Cortex of kidney (tissue), 1 donor: ENCODE measurements at places on chromosomes 1 and 21.

- no peak for DNase-seq
These were observed 101.4 kb upstream of the C1orf174 start for GRCh38 chr1:4001461-4001860.

- no peak for DNase-seq
These were observed 65.9 kb downstream of the MACF1 start for GRCh38 chr1:39270368-39270767.

DNA sequence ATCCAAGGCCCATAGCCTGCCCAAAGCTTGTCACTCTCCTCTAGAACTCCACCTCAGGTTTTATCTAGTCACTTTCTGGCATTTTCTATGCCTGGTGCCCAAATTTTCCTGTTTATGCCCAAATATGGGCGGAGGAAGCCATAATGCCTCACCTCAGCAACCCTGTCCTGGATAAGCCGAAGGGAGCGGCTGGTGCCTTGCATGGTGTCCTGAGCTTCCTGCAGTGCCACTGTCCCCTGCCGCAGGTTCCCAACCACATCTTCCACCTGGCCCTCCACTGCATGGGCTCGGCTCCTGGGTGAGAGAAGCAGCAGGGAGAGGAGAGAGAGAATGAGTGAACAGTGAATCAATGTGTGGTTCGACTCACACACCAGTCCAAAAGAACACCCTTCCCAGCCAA, 34.2 kb downstream of the CAMK1G start:
- no peak for DNase-seq

- DNase-seq, result no peak
These were observed 25.2 kb downstream of the COL6A1 start for GRCh38 chr21:46006547-46007491.

DNA sequence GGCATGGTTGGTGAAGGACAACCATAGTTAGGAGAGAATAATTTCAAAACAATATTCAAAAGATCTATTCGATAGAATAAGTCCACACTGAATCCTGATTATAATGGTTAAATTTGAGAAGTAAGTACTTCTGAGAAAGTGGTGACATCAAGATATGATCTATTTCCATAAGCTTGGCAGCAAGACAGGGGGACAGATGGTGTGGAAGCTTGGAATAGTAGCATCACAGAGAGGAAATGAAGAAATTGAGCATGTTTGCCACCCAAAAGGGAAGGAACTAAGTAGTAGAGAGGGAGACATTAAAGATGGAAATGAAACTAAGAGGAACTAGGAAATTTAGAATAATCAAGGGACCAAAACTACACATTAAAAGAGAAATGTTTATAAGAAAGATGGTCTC, 94.5 kb downstream of the OLFM3 start:
- DNase-seq, result no peak

- DNase-seq, result no peak
These were observed 18.6 kb downstream of the TMEM81 start for GRCh38 chr1:205065666-205066065.

GRCh38 chr1:33815061-33815460, 48.8 kb upstream of the HMGB4 start:
- no peak for DNase-seq

GRCh38 chr1:232283864-232284263, 346.1 kb downstream of the SIPA1L2 start:
- no peak for DNase-seq

GRCh38 chr1:79259390-79260336, 253.1 kb upstream of the ADGRL4 start:
- DNase-seq, result no peak

GRCh38 chr1:150364231-150365003, 470 bp downstream of the RPRD2 start:
- no peak for DNase-seq

- no peak for DNase-seq
These were observed 112.5 kb downstream of the ADSS2 start for GRCh38 chr1:244339073-244339692.

DNA sequence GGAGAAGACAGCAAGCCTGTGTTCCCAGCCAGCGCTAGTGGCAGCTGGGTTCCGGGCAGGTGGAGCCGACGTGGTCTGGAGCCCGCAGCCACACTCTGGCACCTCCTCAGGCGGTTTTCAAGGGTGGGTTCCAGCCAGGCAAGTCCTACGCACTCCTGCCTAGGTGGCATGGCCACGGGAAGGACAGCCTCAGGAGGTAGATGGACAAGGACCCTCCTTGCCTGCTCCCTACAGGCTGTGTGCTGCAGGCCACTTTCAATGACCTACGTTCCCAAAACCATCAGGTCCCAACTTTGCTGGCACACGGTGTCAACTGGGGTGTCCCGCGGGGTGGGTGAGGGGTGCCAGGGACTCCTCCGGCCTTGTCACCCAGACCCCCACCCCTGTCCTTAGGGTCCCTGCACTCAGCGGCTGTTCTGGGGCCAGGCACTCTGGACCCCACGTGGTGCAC, 6.7 kb upstream of the PTGER3 start:
- DNase-seq, result no peak

- DNase-seq, result no peak
These were observed 51.1 kb downstream of the KCNK1 start for GRCh38 chr1:233664804-233665574.

- no peak for DNase-seq
These were observed 712.1 kb upstream of the CXADR start for GRCh38 chr21:16800536-16801275.

GRCh38 chr1:60052601-60053000, 21.0 kb downstream of the C1orf87 start:
- DNase-seq, result no peak

DNA sequence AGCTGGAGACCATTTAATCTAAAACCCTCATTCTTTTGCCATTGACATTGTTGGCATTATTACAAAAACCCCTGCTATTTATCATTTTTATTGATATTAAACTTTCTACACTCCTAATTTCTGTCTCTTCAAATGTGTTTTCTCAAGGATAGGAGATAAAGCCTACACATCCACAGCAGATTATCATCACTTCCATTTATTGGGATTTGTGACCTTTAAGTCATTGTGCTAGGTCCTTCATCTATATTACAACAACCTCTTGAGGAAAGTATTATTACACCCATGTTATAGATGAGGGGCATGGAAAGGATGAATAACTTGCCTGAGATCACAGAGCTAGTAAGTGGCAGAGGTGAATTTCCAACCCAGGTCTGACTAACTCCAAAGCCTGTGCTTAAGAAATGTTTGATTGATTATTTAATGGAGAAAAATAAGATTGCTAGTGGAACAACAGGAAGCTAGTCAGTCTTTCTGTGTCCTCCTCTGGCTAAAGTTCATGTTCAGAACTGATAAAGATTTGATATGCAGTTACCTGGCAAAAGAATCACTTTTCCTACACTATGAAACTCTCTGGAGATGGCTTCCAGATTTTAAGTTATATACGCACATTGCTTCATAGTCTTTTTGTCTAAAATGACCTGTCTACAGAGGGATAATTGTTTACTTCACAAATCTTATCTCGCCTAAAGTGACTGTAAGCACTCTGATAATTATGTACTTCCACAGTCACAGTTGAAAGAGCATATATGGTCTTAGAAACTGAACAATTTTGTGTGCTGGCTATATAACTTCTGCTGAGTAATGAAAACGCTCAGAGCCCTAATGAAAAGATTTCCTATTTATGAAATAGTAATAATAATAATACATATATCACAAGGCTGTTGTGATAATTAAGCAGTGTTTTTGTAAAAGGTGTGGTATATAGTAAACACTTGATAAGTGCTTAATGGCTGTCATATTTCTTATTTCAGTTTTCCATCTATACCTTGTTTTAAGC, 15.0 kb downstream of the FMO5 start:
- DNase-seq, result no peak

GRCh38 chr1:151565502-151566189, 25.5 kb downstream of the TUFT1 start:
- DNase-seq, result no peak

GRCh38 chr1:185610954-185611353, 123.2 kb upstream of the HMCN1 start:
- DNase-seq, result no peak

DNA sequence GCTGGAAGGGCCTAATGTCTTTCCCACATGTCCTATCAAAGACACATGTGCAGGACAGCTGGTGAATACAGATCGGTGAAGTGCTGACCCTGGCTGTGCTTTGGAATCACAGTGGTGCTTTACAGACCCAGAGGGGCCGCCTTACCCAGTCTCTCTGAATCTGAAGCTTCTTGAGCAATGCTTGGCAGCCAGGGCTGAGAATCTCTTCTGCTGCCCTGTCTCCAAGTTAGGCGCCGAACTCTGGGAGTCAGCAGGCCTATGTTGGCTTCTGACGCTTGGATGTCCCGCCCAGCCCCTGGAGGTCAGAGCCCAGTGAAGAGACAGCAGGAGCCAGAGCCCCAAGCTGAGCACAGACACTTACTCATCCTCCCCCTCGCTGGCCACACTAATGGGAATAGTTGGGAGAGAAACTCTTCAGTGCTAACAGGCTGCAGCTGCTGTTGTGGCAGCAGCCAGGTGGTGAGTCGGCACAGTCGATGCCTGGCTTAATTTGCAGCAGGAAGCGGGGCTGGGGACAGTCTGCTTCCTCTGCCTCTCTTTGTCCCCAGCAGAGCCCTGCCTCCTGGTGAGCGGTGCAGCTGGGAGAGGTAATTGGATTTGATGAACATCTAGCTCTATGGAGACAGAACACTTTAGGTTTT, 68.1 kb downstream of the URB2 start:
- DNase-seq, result no peak

DNA sequence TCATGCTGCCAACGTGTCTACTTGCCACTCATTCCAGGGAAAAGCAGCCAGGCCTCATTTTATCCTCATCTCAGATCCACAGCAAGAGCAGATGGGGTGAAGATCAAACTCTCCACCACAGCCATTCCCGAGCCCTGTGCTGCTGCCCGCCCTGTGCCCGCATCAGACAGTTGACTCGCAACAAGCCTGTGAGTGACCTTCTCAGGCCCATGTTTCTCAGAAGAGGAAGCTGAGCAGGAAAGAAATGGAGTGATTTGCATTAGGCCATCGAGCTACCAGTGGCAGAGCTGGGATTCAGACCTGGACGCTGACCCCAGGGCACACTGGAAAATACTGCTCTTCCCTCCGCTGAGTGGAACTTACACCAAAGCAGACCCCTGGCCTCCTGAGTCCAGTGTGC, 1.2 kb downstream of the CNR2 start:
- DNase-seq, result no peak

GRCh38 chr1:31891280-31891679, 46.9 kb downstream of the PTP4A2 start:
- no peak for DNase-seq

DNA sequence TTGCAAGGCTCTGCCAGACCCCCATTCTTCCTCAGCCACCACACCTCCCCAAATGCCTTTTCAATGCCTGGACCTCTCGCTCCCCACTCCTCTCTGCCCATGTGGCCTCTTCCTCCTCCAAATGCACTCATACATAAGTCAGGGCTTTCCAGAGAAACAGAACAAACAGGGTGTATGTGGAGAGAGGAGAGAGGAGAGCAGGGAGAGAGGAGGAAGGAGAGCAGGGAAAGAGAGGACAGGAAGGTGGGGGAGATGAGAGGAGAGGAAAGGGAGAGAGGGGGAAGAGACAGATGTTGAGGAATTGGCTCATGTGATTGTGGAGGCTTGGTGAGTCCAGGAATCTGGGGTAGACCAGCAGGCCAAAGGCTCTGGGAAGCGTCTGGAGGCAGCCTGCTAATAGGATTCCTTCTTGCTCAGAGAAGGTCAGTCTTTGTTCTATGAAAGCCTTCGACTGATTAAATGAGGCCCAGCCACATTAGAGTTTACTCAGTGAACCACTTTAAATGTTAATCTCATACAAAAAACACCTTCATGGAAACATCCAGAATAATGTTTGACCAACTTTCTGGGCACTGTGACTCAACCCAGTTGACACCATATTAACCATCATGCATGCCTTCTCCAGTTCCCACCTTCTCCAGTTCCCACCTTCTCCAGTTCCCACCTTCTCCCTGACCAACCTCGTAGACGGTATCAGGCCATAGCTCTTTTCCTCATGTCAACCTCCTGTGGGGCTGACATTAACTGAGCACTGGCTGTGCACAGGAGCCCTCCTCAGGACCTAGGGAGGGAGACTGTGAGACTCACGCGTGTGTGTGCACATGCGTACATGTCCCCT, 11.3 kb upstream of the LGR6 start:
- no peak for DNase-seq

GRCh38 chr1:5296095-5296494, 641.7 kb downstream of the AJAP1 start:
- no peak for DNase-seq

- no peak for DNase-seq
These were observed 109.7 kb upstream of the IRF2BP2 start for GRCh38 chr1:234719454-234720251.

DNA sequence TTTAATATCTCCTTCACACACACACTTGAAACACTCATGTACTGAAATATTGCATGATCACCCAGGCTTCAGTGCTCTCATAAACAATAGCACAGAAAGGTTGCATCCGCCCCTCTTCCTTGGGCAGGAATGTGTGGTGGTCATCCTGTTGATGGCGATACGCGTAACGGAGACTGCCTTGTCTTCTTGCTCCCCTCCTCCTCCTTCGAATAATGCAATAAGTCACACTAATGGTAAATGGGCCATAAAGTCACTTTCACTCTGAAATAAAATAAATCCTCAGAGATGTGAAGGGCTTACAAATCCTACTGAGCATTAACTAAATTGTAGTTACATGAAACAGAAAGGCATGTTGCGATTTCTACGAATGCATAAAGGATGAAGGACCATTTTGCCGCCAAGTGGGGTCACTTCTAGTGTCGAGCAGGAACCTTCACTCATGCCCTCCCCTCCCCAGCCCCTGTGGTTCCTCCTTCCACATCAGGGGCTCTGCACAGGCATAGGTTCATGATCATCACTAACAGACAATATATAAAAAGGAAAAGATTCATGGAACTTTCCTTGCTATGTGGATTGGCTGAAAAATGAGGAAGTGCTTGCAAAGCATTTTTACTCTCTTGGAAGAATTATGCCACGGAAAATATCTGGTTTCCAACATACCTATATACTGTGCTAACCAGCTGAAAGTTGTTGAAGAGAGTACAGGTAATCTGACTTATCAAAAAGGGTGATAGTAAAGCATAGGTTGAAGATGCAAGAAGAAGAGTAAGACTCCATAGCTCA, 1.2 kb upstream of the PGBD5 start:
- no peak for DNase-seq

- DNase-seq, result no peak
These were observed 348.7 kb downstream of the RPS6KC1 start for GRCh38 chr1:213399695-213400094.

- DNase-seq, result no peak
These were observed 44.1 kb downstream of the S100B start for GRCh38 chr21:46560568-46561444.

GRCh38 chr1:162417650-162418049, 5.7 kb upstream of the SH2D1B start:
- no peak for DNase-seq

GRCh38 chr1:184362876-184363275, 24.0 kb upstream of the C1orf21 start:
- no peak for DNase-seq

- no peak for DNase-seq
These were observed 78.6 kb downstream of the MAN1C1 start for GRCh38 chr1:25695090-25695770.

DNA sequence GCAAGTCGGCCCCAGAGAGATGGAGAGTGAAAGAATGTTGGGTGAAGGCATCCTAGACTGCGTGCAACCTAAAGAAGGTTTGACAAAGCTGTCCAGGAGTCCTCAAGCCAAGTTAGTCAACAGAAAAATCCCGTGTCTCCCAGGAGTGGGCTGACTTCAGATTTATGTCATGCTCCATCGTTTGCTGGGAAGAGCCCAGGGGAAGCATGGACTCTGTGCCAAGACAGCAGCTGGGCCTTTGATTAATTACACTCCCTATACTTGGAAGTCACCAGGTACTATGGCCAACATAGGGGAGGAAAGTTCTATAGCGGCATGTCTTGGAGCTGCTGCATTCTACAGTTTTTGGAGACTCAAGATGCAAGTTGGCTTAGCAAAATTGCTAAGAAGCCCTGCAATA, 247.4 kb downstream of the KAZN start:
- no peak for DNase-seq
